ENCODE measurements at places on chromosomes 11 and 22.

DNA sequence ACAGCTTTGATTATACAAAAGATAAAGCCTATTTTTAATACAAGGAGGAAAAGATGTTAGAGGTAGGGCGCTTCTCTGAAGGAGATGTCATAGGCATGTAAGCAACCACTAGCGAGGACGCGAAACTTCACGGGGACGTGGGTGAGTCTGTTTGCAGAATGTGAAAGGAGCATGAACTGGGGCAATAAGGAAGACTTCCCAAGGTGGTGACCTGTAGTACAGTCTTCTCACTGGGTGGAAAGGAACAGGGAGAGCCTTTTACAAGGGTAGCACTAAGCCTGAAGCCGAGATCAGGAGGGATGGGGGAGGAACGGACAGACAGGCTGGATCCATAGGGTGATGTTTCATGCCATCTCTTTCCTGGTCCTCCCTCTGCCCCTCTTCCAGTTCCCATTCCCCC, 10.0 kb upstream of the MICAL2 start:
- DNase-seq, result no peak

- DNase-seq, result no peak
Measured at GRCh38 chr11:115065830-115066664, 387.7 kb downstream of the NXPE2 start.

GRCh38 chr11:18836417-18836816, 44.8 kb upstream of the PTPN5 start:
- no peak for DNase-seq

DNA sequence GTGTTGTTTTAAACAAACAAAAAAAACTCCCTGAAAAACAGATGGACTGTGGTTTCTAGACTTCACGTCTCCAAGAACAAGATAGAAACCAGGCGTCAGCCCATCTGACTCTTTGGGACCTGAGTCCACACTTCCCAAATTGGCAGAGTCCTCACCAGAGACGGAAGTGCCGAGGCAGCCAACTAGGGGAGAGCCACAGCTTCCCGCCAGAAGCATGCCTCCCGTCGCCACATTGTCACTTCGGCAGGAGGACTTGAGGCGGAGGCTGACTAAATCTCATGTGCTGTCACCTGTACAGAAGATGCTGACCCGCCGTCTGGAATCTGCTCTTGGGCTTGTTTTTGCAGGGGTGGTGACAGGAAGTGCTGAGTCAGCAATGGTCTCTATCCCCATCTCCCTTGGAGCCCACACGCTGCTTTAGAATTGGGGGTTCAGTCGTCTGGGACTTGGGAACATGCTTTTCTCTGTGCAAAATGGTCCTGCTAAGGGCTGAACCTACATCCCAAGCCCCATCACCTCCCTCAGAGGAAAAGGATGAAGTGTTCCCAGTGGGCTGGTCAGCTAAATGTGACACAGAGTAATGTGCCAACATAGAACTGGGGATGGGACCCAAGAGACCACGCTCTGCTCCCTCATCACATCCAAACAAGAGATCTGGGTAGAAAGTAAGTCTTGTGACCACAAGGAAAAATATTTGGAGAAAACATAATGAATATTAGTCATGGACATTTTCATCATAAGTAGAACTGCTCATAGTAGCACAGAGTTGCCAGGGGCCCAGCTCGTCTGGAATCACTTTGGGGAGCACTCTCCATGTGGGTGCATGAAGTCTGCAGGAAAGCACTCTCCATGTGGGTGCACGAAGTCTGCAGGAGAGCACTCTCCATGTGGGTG, 152.9 kb downstream of the SNX19 start:
- DNase-seq, result no peak

DNA sequence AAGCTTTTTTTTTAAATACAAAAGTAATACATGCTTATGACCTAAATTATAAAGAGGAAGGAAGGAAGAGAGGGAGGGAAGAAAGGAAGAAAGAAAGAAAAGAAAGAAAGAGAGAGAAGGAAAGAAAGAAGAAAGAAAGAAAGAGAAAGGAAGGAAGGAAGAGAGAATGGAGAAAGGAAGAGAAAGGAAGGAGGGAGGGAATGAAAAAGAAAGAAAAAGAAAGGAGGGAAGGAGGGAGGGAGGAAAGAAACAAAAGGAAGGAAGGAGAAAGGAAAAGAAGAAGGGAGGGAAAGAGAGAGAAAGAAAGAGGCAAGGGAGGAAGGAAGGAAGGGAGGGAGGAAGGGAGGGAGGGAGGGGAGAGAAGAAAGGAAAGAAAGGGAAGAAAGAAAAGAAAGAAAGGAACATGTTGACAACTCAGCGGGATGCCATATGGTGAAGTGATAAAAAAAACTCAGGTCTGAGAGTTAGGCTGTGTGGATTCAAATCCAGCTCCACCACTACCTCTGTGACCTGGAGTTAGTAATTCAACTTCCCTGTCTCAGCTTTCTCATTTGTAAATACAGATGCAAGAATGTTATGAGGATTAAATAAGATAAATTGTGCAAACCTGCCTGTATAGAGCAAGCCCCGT, 9.6 kb upstream of the EED start:
- no peak for DNase-seq

- no peak for DNase-seq
Measured at GRCh38 chr11:126879516-126879915, 121.1 kb downstream of the KIRREL3 start.

DNA sequence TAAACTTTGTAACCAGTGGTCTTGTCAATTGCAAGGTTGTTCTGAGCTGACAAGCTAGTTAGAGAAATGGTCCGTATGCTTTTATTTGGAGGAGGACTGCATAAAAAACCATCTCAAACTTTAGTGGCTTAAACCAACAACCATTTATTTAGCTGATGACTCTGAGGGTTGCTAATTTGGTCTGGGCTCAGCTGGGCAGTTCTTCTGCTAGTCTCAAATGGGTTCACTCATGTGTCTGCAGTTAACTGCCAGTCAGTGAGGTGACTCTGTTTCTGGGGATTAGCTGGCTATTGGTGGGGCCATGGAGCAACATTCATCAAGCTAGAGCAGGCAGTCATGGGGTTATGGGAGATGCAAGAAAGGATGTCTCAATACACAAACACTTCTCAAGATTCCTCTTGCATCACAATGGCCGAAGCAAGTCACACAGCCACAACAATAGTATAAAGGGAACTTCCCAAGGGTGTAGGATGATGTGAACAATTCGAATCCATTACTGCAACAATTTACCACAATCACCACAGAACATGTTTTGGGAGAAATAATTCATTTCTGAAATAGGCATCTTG, 521.9 kb downstream of the INSC start:
- no peak for DNase-seq

- no peak for DNase-seq
Measured at GRCh38 chr11:19753451-19754106, 40.9 kb downstream of the NAV2 start.

GRCh38 chr11:31764261-31764660, 46.9 kb downstream of the PAX6 start:
- DNase-seq, result no peak

- DNase-seq, result no peak
Measured at GRCh38 chr11:105589346-105589745, 20.5 kb upstream of the GRIA4 start.

GRCh38 chr22:48556222-48556621, 1271.5 kb downstream of the BRD1 start:
- no peak for DNase-seq

GRCh38 chr11:35292279-35292678, 127.1 kb downstream of the SLC1A2 start:
- DNase-seq, result no peak
